ENCODE measurements at places on chromosomes 3 and 15. TPM values are rescaled to one million over a fixed set of nuclear protein-coding genes. Genes with fewer than 3 reads are reported as not detected.

GRCh38 chr3:123892195-123892594, 8.1 kb upstream of the MYLK start:
- DNase-seq = no peak

The GPR176 gene
- 60.0 TPM for total RNA-seq

The SLC25A38 gene
- total RNA-seq = 30.3 TPM

The THBS1 gene
- total RNA-seq = 26.4 TPM

DNA sequence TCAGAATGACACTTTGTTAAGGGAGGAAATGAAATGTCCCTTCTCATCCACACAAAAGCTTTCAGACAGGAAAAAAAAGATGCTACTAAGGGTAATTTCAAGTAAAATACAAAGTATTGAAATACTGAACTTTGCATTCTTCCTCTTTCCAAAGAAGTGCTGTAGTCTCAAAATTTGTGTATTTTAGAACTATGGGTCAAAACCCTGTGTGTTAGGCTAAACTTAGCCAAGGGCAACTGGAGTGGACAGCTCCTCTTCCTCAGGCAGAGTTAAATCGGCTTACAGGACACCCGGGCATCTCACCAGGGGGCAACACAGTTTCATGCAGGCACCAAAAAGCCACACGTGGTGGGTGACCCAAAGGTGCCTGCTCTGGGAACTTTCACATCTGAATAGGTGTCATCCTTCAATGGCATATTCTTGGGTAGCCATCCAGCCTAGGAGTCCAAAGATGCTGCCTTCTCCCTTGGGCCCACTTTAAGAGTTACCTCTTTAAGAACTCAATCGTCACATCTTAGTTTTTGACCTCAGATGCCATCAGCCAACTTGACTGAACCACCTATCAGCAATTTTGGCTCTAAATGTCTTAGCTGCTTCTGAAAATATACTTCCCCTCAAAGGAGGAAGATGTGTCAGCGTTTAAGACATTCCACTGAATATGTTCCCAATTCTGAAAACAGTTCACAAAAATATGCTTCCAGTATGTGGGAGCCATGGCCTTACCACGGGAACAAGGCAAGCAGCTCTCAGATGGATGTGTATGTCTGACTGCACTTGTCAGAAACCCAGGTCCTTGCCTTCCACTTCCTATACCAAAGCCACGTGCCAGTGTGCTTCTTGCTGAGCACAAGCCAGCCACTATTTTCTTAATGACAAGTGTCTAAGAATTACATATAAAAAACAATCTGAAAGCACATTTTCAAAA, 32.2 kb upstream of the MUC13 start:
- no peak for DNase-seq

The MYZAP gene
- 3.2 TPM for total RNA-seq

DNA sequence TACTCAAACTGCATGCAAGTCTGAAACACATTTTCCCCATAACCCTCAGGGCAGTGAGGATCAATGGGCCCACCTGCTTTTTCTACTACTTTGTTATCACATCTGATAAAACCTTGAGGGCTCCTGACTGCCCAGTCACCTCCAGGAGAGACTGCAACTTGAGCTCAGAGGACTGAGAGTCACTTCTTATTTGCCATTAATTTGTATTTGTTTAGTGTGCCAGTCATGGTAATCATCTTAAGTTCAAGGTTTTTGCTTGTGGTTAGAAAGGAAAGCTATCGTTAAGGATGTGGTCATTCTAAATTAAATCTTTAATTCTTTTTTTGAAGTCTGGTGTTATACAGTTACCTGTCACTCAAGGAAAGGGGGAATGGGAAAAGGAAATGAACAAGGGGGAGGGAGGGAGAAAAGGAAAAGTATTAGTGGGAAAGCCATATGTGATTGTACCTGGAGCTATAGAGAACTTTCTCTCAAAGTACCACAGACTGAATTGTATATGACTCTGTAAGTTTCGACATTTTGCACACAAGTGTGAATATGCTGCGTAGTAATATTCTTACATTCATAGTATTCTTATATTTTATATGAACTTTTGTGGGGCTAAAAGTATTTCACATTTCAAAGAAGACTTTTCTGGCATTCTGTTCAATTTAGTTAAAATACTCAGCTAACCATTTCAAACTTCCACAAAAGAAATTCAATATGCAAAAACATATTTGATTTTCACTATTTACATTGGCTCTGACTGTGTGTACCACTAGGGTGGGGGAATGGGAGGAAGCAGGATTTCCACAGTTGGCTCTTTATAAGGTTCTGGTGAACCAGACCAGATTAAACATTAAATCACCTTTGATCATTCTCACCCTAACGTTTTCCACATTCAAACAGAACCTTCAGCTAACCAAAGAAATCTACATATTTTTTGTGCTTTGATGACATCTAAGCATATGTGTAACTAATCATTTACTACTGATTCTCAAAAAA, 166.5 kb upstream of the ATP11B start:
- DNase-seq = no peak

The ZNF717 gene
- 0.57 TPM for total RNA-seq

The GOLGA6A gene
- not detected for total RNA-seq

The XCR1 gene
- total RNA-seq = not detected

DNA sequence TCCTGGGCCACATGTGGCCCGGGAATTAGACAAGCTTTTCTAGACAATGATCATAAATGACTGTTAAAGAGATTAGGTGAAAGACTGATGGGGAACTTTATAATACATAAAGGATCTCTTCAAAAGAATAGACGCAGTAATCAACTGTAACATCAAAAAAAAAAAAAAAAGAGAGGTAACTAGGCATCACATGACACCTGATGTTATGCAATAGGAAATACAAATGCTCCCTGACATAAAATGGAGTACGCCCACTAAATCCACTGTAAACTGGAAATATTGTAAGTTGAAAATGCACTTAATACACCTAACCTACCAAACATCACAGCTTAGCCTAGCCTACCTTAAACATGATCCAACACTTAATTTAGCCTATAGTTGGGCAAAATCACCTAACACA, 27.2 kb downstream of the GSK3B start:
- no peak for DNase-seq

DNA sequence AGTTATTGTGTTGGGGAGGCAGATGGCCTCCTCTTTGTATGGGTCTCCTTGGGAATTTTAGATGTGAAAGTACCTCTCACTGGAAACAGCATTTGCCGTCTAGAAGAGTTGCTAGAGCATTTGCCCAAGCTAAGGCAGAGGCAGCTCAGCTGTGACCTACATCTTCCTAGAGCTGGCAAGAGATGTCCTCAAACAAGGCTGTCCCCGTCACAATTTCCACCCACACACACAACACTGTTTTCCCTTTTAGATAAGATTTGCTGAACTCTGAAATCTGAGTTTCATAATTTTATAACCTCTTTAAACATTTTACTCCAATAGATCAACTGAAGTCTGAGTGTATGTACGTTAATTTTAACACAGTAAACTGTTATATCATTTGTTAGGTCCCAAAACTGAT, 352.6 kb downstream of the EPHB1 start:
- no peak for DNase-seq

DNA sequence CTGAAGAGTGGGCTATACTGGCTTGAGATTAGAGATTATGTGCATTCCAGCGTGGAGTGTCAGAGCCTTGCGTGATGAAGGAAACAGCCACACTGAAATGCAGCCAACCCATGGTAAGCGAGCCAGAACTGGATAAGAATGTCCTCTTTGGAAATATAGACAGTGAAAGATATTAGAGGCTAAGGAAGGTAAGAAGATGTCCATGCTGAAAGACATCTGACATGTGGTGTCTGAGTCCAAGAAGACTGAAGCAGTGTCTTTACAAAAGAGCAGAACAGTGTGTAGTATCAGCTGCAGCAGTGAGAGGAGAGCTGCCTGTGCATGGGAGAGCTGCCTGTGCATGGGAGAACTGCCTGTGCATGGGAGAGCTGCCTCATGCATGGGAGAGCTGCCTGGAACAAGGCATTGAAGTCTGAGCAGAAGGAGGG, 672.2 kb downstream of the DIPK2A start:
- DNase-seq = no peak

- DNase-seq = no peak
These were observed 89.0 kb downstream of the RPL22L1 start for GRCh38 chr3:170780955-170781354.

GRCh38 chr15:90291679-90292356, 26.3 kb downstream of the NGRN start:
- DNase-seq = peak; percentile 46

- peak; percentile 8 for DNase-seq
These were observed 1.6 kb downstream of the NECTIN3 start for GRCh38 chr3:111073218-111073617.

GRCh38 chr15:55179141-55179540, 17.6 kb downstream of the RSL24D1 start:
- no peak for DNase-seq

DNA sequence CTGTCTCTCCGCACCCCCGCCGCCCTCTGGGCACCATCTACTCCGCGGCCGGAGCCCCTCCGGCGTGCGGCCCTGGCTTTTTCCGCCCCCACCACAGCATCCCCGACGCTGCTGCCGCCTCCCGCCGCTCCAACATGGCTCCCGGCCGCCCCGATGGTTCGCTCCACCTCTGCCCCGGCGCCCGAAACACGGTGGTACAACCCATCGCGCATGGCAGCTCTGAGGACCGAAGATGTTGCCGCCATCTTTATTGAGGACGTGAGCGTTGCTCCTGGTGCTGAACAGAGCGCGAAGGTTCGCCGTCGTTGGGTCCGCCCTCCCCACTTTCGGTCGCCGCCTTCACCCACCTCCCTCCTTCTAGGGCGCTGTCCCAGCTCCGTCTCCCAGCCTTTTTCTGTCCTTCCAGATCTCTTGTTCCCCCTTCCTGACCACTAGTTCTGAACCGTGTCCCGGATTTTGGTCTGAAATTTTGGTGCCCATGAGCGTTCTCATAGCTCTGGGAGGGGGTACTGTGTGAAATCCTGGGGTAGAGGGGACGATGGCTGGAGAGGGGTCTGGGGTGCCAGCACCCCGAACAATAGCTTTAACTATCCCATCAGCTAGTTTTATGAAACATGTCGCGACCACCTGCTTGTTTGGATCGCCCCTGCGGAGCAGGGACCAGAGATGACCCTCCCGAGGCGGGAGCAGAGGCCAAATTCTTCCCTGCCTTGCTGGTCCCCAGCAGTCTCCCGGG, at the start of gene CELSR3:
Gene CELSR3 (minus strand): TSS at position 134 of the 736 bp plus-strand sequence. CDS start 252 bp downstream, outside the sequence.
- DNase-seq = peak; percentile 75

DNA sequence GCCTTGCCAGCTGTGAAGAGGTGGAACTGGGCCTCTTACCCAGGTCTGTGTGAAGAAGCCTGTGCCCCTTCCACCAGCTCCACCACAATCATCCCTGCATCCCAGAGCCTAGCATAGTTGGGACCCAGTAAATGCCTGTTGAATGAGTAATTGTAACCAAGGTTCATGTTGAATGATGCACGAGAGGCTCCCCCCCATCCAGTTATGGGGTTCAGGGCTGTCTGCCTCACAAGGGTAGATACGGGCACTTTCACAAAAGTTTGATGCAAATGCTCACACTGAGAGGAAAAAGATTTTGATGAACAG, 29.5 kb upstream of the TSEN2 start:
- DNase-seq = peak; percentile 27

The ACSBG1 gene
- total RNA-seq = not detected

GRCh38 chr3:24305795-24306467, 188.7 kb downstream of the THRB start:
- DNase-seq = no peak

The SGO1 gene
- 30.0 TPM for total RNA-seq

The IP6K2 gene
- 64.1 TPM for total RNA-seq

DNA sequence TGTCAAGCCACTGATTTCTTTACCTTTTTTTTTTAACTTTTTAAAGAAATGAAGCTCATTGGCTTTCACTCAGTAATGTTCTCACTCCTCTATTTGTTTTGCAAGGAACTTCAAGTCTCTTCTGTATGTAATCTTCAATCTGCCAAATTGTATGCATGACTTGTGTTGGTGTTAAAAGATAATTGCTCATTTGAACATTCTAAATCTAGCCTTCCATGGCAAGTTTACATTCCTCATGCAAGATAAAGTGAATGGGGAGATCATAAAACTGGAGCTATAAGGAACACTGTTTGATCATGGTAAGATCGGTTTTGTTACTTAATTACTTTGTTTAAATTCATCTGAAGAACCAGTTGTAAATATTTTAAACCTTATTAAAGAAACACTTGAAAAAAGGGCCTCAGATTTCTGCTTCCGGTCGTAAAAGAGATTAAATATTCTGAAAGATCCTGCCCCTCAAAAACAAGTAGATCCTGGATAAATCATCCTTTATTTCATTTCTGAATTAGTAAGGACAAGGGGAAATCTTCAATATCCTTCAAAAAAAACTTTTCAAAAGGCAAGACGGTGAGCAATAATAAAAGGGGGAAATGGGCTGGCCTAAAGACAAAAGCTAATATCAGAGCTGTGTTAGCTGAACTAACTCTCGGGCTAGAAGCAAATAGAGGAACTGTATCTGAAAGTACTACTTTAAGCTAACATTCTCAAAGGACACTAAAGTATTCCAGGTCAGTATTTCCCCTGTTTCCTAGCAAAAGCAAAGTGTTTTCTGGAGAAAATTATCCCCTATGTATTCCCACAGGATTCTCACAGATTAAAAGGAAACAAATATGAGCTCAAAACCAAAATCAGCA, 107.0 kb upstream of the ATP11B start:
- no peak for DNase-seq

DNA sequence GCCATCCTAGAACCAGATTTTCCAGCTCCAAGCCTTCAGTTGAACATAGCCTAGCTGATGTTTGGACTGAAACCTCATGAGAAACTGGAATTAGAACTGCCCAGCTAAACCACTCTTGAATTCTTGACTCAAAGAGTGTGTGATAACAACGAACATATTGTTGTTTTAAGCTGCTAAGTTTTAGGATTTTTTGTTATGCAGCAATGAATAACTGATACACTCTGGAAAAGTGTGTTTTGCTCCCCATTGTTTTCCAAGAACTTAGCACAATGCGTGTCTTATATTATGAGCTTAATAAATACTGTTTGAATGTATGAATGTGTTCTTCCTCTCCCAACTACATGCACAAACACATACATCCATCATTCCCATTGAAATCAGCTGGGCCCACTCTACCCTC, 379.6 kb downstream of the EDEM1 start:
- DNase-seq = no peak

DNA sequence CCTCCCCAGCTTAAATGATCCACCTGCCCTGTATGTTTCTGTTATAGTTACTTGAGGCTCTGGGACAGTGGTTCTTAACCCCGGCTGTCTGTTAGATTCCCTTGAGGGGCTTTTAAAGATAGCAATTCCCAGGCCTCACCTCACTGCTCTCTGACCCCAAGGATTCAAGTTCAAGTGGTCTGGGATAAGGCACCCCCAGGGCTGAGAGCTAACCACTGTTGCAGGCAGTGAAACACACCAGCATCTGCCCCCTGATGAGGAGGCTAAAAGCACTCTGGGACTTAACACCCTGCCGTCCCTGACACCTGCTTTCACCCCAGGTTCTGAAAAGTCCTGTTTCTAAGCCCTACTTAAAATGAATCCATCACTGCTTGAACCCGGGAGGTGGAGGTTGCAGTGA, 103.7 kb downstream of the LRRK1 start:
- no peak for DNase-seq

The SNX22 gene
- 0.78 TPM for total RNA-seq

The GOLGA6L22 gene
- not detected for total RNA-seq

- DNase-seq = peak; percentile 91
These were observed 229.0 kb downstream of the ITPR1 start for GRCh38 chr3:4722103-4722502.

GRCh38 chr15:61750271-61751084, 309.8 kb downstream of the VPS13C start:
- DNase-seq = no peak

Measured in A172 (cell line).